ENCODE measurements at places on chromosomes 16 and 17. TPM values are rescaled to one million over a fixed set of nuclear protein-coding genes. Genes with fewer than 3 reads are reported as not detected.

ASPHD1 gene
- polyA plus RNA-seq: 7.2 TPM

DNA sequence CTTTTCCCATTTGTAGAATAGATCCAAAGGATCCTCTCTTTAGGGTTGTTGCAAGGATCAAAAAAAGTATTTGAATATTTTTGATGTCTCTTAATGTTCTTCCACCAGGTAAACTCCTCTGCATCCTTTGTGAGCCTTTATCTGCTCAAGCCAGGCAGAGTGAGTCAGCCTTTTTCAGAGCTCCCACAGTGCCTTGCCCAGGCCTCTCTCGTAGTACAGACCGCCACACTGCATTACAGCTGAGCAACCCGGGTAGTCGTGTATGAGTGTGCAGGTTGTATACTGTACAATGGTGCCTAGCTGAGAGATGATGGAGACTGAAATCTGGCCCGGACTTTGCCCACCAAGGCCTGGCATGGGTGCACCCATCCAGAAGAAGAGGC, 20.9 kb downstream of the RHBDL3 start:
- H3K27ac ChIP-seq: no peak overlapping the region
- no peak overlapping the region for H3K4me3 ChIP-seq
- no peaks in the 10 kb centered on the region for H3K36me3 ChIP-seq
- no peaks in the 10 kb centered on the region for H3K4me1 ChIP-seq

DNA sequence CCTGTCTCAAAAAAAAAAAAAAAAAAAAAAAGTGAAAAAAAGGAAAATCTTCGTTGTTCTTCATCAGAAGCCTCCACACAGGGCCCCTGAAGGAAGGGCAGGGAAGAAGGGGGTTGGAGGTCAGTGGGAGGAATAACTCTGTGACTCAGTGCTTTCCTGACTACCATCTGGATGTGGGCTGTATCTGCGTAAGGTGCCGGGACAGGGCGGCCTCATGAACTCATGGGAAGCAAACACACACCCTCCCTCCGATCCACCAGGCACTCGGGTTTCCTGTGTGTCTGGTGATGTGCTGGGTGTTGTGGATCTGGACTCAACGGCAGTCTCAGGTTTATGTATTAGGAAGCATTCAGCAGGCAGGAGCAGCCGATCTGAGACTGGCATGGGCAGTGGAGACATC, 691.6 kb downstream of the WWOX start:
- no peak overlapping the region for H3K27ac ChIP-seq
- H3K27me3 ChIP-seq: no peaks in the 10 kb centered on the region
- no peaks in the 10 kb centered on the region for H3K4me1 ChIP-seq
- no peaks in the 10 kb centered on the region for H3K36me3 ChIP-seq

- H3K4me1 ChIP-seq: no peaks in the 10 kb centered on the region
- H3K27me3 ChIP-seq: peaks cover 4% of the 10 kb centered on the region
- H3K36me3 ChIP-seq: no peaks in the 10 kb centered on the region
- no peak overlapping the region for H3K4me3 ChIP-seq
Measured at GRCh38 chr17:13030459-13031300, 12.9 kb upstream of the ELAC2 start.

DNA sequence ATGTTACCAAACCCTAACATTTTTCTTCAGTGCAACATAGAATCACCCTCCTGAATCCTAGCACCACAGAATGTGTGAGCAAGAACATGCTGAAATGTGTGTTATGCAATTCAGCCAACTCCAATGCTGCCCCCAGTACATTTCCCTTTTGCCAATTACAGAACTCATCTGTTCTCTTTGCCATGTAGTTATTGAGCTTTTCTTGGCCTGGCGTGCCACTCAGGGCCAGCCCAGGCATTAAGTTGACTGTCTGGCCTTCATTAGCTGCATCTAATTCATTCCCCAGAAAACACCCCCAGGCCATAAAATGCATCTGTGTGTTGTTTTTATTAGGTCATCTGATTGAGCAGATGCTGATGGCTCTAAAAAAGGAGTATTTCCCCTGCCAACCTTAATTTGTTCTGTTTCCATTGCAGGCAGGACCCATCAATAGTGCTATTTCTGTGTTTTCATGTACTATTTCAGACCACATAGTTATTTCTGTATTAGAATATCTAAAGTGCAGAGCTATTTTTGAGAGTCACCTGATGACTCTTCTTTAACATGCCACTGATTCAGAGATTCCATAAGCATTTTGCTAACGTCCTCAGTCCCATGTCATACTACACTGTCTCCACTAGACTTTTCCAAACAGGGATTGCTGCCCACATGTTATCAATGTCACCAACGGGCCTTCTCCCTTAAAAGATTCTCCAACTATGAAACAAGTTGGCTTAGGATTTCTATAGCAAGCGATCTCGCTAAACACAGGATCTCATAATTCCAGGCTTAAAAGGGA, 969.7 kb downstream of the CDH11 start:
- no peak overlapping the region for H3K4me3 ChIP-seq
- H3K4me1 ChIP-seq: no peaks in the 10 kb centered on the region
- H3K27me3 ChIP-seq: no peaks in the 10 kb centered on the region
